ENCODE measurements at places on chromosomes 2 and 18. TPM values are rescaled to one million over a fixed set of nuclear protein-coding genes. Genes with fewer than 3 reads are reported as not detected.

TP53I3 gene
- total RNA-seq, result 278 TPM

GPATCH11 gene
- total RNA-seq, result 8.4 TPM

NEU2 gene
- total RNA-seq, result not detected

UGT1A3 gene
- total RNA-seq, result not detected

SCTR gene
- total RNA-seq, result not detected

GBX2 gene
- 3.0 TPM for total RNA-seq

CPS1 gene
- 10.4 TPM for total RNA-seq

DSG1 gene
- not detected for total RNA-seq

GKN2 gene
- 3.5 TPM for total RNA-seq

TCF23 gene
- not detected for total RNA-seq

BCL2 gene
- 0.53 TPM for total RNA-seq

PCARE gene
- not detected for total RNA-seq

IL1RN gene
- 0.38 TPM for total RNA-seq

HOXD13 gene
- total RNA-seq, result 0.29 TPM

RUFY4 gene
- not detected for total RNA-seq

OR6B2 gene
- total RNA-seq, result not detected

ACTR1B gene
- 47.1 TPM for total RNA-seq

MAPK4 gene
- total RNA-seq, result 0.20 TPM

DCDC2C gene
- total RNA-seq, result not detected

BMP10 gene
- not detected for total RNA-seq

FMNL2 gene
- 26.3 TPM for total RNA-seq

MOGAT1 gene
- total RNA-seq, result not detected

PJVK gene
- total RNA-seq, result 2.1 TPM

KCTD1 gene
- total RNA-seq, result 36.9 TPM

CD8B2 gene
- total RNA-seq, result not detected

MRPL33 gene
- 321 TPM for total RNA-seq

NGEF gene
- total RNA-seq, result 18.1 TPM

GALR1 gene
- total RNA-seq, result not detected
